Activated CD4-positive, alpha-beta T cell treated with anti-CD3 and anti-CD28 coated beads, Interleukin-2, amount 10 ng/mL, durations not matched to agents 7 days and 5 days (primary cell): ENCODE measurements at places on chromosomes 1 and 21.

- no peak for DNase-seq
Measured at GRCh38 chr1:47951026-47951425, 46.2 kb downstream of the TRABD2B start.

- no peak for DNase-seq
Measured at GRCh38 chr1:87393445-87394085, 64.9 kb downstream of the LMO4 start.

DNA sequence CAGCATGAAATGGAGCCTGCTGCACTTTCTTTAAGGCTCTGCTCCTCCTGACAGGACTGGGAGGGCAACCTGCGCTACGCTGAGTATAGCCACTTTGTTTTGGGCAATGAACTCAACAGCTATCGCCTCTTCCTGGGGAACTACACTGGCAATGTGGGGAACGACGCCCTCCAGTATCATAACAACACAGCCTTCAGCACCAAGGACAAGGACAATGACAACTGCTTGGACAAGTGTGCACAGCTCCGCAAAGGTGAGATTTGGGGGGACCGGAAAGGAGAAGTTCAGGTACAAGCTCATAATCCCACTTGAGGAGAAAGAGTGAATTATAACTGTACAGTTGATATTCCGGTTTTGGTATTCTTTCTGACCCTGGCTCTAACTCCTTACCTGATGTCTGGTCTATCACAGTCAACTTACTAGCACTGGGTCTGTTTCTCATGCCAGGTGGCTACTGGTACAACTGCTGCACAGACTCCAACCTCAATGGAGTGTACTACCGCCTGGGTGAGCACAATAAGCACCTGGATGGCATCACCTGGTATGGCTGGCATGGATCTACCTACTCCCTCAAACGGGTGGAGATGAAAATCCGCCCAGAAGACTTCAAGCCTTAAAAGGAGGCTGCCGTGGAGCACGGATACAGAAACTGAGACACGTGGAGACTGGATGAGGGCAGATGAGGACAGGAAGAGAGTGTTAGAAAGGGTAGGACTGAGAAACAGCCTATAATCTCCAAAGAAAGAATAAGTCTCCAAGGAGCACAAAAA, 5.4 kb downstream of the ANGPTL7 start:
- no peak for DNase-seq

DNA sequence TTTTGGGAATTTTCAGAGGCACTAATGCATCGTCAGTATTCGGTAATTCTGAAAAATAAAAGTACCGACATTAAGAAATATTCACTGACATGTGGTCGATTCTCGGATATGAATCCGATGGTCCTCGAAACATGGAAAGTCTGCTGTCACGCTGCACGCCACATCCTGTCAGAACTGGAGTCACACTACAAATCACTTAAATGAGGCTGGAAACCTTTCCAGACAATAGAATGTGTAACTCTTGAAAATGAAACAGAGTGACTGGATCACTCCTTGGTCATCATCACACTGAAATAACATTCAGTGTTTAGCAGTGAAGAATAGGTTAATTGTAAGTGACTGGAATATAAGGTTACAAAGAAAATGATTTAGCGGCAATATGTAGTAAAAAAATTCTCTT, 620.1 kb upstream of the ADAMTS5 start:
- DNase-seq: no peak

GRCh38 chr1:205124726-205125125, 2.9 kb upstream of the RBBP5 start:
- DNase-seq: no peak

- DNase-seq: no peak
Measured at GRCh38 chr1:246921481-246921880, 10.3 kb downstream of the AHCTF1 start.
